ENCODE measurements at places on chromosomes 3 and 15.

- no peak for DNase-seq
These were observed 179.7 kb upstream of the BHLHE40 start for GRCh38 chr3:4799266-4800256.

GRCh38 chr3:81876826-81877225 lies 115.4 kb upstream of the GBE1 start:
- no peak for DNase-seq

- DNase-seq = no peak
These were observed 4.7 kb upstream of the COL6A5 start for GRCh38 chr3:130340766-130341165.

DNA sequence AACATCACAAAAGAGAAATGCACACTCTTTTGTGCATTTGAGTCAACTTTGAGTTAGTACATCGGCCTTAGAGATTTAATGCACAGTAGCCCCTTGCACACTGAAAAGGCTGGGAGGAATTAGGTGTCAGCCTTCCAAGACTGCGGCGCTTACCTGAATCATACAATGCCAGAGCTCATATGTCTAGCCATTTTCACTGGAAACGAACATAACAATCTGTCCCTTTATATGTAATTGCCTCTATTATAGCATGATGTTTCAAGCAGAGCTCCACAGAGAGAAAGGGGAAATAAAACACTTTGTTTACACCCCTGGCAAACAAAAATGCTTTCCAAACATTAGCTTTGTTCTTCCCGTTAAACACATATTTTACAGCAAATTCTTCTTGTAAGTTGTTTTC lies 315.7 kb upstream of the SLCO3A1 start:
- no peak for DNase-seq

- DNase-seq = peak; percentile 54
These were observed 2.4 kb downstream of the EHD4 start for GRCh38 chr15:41969851-41970431.

DNA sequence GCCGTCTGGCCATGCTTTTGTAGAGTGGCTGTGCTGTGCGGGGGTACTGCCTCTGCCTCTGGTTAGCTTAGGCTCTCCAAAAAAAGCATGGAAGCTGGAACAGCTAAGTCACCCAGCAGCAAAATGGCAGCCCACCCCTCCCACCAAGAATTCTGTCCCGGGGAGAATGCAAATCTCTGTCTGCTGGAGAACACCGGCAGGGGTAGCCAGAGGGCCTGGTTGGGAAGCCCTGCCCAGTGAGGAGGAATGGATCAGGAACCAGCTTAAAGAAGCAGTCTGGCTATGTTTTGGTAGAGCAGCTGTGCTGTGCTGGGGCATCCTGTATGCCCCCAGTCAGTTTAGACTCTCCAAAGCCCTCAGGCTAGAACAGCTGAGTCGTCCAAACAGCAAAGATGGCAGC lies 56.2 kb upstream of the PTPRG start:
- no peak for DNase-seq

DNA sequence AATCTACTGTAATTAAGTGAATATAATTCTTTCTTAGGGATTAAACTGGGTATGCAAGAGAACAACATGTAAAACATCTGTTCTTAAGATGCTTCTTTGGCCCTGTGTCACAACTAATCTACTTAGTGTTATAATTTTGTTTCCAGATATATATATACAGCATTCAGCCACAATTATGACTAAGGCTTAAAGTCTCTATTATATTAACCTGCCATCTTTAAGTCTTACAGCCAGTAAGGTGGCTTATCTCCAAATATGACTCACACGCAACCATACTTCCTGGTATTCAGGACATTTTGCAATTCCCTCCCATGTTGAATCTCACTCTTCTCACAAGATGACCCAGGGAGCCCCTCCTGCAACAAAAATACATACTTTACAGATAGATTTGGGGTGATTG lies 6.6 kb upstream of the KBTBD8 start:
- no peak for DNase-seq

- DNase-seq = peak; percentile 86
These were observed at the start of the genes DTX3L and PARP9 for GRCh38 chr3:122564155-122564912. Gene DTX3L (plus strand): TSS chr3:122564338. CDS start chr3:122564427, 89 bp downstream. Gene PARP9 (minus strand): TSS chr3:122564300. CDS start chr3:122559620, 4,680 bp downstream.

DNA sequence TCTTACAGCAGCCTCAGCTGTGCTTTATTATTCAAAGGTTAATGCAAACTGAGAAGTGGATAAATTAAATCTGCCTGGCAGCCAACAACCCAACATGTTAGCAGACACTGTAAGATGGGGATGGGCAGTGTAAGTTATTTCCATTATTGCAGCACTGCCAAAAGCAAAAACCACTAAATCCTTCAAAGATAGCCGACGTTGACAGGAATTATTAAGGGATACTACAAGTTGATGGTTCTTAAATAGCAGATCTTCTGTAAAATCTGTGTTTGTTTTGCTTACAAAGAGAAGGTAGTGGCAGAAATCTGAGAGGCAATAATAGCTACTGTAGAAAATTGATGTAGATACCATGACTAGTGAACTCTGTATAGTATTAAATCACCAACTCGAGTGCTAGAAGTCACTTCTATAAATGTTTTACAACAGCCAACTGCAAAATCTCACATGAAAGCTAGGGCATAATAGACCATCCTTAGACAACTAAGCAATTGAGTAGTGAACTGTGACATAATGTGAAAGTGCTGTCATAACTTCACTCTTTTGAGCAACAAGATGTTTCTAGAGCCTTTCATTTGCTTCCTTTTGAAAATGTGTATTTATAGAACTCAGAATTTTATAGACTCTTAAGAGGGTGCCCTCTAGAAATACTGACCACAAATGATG lies 278.6 kb downstream of the UBE2E2 start:
- no peak for DNase-seq

DNA sequence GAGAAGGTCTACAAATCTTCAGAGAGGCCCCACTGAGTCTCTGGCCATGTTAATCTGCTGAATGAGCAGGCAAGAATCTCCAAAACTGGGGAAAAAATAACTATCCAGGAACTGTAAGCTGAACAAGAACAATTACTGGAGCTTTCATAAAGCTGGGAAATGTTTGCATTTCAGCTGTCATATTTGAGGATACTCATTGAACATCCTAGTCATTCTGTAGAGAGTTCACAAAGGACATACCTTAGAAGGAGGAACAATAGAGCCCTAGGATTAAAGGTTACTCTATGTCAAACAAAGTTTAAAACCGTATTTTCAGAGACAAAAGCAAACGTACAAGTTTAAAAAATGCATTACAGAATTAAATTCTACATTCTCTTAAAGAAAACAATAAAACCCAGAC lies 257.5 kb downstream of the SCAPER start:
- DNase-seq = no peak

Measured in CD8-positive, alpha-beta T cell (primary cell).